Muscle of back (tissue), 13 donors: ENCODE measurements at places on chromosomes 6 and 20. TPM values are rescaled to one million over a fixed set of nuclear protein-coding genes. Genes with fewer than 3 reads are reported as not detected.

The FOXC1 gene
- 1.8 TPM for polyA plus RNA-seq

The OPRM1 gene
- polyA plus RNA-seq: not detected

The C6orf15 gene
- polyA plus RNA-seq: not detected

The FOXA2 gene
- polyA plus RNA-seq: not detected

The RALY gene
- 122 TPM for polyA plus RNA-seq

The RNF39 gene
- 1.1 TPM for polyA plus RNA-seq

DNA sequence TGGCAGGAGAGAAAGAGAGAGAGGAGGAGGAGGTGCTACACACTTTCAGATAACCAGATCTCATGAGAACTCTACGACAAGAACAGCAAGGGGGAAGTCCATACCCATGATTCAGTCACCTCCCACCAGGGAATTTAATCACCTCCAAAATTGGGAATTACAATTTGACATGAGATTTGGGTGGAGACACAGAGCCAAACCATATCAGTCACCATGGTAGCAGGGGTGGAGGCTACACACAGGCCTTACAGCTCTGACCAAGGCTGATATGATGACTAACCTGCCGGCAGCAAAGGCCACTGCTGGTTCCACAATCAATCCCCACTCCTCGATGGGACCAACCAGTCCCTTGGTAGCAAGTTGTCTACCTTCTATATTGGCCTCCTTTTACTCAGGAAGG, 13.6 kb upstream of the RBM24 start:
- DNase-seq: no peak

GRCh38 chr6:138869398-138869797, 73.5 kb downstream of the ECT2L start:
- DNase-seq: no peak

DNA sequence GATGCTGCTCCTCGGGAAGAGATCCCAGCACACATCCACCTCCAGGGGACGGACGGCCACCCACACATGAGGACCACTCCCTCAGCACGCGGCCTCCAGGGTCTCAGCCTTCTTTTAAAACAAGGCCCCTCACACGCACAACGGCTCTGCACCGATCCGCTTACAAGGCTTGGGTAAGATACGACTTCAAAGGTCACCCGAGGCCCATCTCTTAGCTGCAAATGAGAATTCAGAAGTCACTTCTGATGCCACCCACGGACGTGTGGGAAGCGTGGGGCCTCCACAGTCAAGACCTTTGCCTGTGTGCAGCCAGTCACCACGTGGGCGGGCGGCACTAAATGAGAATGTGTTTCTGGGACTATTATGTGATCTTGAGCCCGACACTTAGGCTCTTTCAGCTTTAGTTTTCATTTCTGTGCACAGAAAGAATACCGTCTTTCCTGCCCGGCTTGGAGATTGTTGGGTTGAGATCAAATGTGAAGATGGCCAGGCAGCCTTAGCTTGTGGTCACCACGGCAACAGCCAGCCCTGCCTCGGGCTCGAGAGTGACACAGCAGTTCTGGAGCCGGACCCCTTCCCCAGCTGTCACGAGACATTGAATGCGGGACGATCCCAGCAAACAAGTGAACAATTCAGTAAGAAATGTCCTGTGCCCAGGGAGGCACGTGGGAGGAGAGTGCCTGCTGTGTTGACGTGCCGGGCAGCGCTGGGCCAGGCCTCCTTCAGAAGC, 91.6 kb downstream of the RAMACL start:
- DNase-seq: peak; percentile 25

GRCh38 chr6:138815797-138816528, 20.1 kb downstream of the ECT2L start:
- DNase-seq: peak; percentile 76

DNA sequence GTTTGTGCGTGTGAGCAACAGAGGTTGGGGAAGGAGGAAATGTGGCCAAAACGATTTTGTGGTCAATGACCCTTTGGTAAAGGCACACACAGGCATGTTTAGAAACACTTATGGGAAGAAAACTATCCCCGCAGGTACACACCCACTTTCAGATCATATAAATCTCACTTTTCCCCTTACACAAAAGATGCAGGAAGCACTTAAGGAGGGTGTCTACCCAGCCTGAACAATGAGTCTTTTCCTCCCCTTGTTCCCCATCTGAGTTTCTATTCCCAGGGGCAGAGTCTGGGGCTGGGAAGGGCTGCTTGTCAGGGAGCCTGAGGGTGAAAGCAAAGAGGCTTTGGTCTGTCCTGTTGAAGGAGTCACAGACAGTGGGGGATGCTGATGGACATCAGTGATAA, 193.2 kb upstream of the SALL4 start:
- peak; percentile 25 for DNase-seq

DNA sequence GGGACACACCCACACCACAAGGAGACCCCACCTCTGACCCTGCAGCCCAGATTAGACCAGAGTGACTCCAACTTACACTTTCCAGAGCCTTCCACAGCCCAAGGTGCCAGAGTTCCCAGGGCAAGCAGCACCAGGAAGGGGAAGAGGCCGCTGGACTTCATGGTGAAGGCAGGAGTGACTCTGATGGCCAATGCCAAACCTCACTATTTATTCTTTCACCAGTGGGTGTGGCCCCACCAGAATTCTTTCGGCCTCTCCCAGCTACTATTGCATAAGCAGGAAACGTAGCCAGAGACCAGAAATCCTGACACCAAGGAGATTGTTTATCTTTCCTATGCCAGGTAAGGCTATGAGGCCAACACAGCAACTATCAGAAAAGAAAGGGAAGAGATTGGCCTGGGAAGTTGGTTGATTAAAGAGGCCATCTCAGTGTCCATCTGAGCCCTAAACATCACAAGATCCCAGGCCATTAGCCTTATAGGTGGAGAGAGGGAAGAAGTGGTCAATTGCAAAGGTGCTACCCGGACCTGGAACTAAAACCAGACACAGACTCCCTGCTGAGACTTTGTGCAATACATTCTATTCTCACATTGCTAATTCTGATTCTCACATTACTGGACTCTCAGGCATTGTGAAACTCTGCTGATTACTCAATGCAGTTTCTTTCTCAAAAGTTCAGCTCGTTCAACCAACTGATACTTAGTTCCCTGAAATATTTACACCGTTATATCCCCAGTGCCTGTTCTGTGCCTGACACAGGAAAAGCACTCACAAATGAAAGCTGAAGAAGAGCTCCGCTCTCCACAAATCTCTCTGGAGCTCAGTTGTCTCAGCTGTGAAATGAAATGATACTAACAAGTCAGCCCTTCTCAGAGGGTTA, at the start of gene SLPI:
Gene SLPI (minus strand): TSS at position 182 of the 880 bp plus-strand sequence. CDS start 21 bp downstream, at position 161.
- no peak for DNase-seq

DNA sequence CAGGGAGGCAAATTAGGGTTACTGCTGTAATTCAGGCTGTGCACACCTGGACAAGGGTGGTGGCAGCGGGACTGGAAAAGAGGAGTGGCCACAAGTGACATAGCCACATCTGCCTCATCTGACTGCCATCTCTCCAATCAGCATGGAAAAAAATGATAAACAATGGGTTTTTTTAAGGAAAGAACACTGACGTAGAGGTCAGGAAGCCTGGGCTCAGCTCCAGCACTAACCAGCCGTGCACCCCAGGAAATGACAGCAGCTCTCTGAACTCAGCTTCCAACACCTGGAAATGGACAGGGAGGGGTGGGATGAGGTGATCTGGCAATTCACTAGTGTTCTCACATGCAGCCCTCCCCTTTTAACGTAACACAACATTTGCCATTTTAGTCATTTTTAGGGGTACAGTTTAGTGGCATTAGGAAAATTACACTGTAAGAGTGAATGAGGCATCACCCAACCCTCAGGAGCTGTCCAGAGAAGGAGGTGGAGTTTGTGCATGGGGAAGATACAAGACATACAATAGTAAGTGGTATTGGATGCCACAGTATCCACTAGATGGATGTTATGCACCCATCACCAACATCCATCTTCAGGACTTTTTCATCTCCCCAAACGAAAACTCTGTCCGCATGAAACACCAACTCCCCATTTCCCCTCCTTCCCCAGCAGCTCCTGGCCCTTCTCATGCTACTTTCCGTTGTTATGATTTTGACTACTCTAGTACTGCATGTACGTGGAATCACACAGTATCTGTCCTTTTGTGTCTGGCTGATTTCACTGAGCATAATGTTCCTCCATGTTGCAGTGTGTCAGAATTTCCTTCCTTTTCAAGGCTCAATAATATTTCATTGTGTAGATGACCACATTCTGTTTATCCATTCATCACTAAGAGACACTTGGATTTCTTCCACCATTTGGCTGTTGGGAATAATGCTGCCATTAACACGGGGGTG, 215.5 kb upstream of the ECI2 start:
- no peak for DNase-seq

DNA sequence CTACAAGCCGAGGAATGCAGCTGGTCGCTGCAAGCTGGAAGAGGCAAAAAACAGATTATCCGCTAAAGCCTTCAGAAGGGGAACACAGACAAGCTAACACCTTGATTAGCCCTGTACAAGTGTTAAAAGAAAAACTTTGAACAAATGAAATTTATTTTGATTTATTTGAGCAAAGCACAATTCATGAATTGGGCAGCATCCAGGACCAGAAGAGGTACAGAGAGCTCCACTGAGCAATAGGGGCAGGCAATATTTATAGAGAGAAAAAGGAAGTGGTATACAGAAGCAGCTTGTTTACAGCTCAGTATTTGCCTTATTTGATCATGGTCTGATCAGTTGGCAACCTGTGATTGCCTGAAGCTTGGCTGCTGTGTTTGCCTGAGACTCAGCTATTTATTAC, 17.6 kb downstream of the HLA-DOB start:
- DNase-seq: no peak

- DNase-seq: no peak
Measured at GRCh38 chr20:21684671-21685070, 20.8 kb upstream of the PAX1 start.

DNA sequence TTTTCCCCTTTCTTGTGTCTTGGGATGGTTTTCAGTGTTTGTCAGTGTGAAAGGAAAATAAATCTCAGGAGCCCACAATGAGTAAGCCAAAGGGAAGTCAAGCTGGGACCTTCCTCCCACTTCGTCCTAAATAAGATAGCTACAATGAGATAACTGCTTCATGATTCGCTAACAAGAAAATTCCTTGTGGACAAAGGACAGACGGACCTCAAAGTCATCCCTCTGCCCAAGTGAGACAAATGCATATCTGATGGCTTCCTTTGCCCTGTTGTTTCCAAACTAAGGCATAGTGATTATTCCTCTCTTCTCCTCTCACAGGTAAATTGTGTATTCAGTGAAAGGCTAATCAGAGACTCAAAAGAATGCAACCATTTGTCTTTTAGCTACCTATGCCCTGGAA, 26.1 kb upstream of the ADTRP start:
- DNase-seq: no peak

DNA sequence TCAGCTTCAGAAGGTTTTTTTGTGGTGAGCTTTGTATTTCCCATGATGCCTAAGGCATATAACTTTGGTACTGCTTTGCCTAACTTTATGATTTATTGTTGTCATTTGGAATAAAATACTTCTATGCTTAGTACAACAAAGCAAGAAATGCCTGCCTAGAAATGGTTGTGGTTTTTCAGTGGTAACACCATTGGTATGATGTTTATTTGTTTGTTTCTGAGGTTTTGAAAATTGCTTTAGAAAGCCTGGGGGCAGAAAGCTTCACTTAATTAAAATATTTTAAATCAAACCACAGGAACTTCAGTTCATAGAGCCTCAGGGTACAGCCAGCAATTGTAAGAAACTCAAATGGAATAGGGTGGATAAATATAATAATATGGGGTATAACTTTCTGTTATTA, 351.2 kb upstream of the MAP3K7 start:
- no peak for DNase-seq

- peak; percentile 76 for DNase-seq
Measured at GRCh38 chr20:31819083-31819784, at the start of gene MYLK2. MYLK2 (plus strand) TSS chr20:31819356; CDS start chr20:31819581, 225 bp downstream.

DNA sequence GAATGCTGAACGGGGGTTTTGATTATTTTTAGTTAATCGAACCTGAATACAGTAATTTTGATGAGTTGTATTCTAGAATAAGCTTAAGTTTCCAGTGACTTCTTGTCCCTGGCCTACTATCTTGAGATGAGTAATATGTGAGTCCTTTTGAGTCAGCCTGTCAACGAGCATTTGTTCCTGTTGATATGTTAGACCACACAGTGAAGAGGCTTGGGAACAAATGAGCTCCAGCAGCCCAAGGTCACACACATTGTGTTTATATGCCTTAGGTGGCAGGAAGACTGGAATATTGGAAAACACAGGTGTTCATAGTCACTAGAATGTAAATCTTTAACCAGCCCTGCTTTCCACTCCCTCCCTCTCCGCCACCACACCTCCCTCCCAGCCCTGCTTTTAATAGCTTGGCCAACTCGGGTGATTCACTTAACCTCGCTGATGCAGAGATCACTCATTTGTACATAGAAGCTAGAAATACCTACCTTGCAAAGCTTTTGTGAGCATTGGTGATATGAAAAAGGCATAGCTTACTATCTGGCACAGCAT, 9.1 kb downstream of the SMPDL3A start:
- DNase-seq: no peak

- no peak for DNase-seq
Measured at GRCh38 chr20:48716086-48716485, 111.7 kb downstream of the PREX1 start.

DNA sequence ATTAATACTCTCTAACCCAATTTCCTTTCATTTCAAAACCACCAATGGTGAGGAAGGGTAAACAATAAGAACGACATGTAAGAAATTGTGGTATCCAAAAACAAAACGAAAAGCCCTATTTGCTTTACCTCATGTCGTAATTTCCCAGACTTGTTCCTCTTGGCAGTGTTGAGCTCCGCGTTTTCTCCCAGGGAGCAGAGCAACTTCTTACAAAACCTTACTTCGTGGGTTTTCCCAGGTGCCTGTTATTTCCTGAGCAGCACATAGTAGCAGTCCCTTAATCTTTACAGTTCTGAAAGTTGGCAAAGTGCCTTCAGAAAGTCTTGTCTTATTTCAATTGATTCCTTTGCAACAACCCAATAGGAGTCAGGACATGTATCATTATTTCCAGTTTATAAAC, 207.9 kb upstream of the MARCKS start:
- no peak for DNase-seq

DNA sequence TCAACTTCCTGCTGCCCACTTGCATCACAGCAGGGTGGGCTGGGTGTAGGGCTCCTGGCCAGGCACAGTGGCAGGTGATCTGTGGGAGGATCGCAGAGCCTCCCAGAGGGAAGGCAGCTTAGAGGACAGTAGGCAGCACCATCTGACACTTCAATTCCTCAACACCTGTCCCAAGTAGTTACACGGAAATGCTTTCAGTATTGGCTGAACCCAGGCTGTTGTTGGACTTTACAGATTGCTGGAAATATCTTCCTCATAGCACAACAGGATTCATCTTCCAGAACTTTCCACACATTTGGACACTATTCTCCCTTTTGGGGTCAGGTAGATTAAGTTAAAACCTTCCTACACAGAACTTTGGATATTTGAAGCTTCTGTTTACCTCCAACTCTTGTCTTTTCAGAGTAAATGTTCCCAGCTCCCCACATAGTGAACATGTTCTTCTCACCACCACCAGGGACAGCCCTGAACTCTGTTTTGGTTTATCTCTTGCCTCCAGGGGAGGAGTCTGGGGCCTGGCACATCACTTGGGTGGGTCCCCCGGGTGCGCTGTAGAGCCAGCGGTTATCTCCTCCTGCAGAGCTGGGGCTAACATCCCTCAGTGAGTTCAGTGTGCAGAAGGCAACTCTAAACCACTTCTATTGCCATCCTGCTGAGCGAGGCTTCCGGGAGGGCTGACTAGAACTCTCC, 3.5 kb upstream of the SLC22A2 start:
- DNase-seq: no peak

GRCh38 chr6:77457720-77458349, 5.5 kb downstream of the HTR1B start:
- peak; percentile 83 for DNase-seq

- no peak for DNase-seq
Measured at GRCh38 chr20:37944456-37944981, 41.6 kb downstream of the VSTM2L start.
